ENCODE measurements at places on chromosomes 7 and 10. TPM values are rescaled to one million over a fixed set of nuclear protein-coding genes. Genes with fewer than 3 reads are reported as not detected.

IGF2BP3 gene
- 16.6 TPM for total RNA-seq

TYW1B gene
- 4.5 TPM for total RNA-seq

DNA sequence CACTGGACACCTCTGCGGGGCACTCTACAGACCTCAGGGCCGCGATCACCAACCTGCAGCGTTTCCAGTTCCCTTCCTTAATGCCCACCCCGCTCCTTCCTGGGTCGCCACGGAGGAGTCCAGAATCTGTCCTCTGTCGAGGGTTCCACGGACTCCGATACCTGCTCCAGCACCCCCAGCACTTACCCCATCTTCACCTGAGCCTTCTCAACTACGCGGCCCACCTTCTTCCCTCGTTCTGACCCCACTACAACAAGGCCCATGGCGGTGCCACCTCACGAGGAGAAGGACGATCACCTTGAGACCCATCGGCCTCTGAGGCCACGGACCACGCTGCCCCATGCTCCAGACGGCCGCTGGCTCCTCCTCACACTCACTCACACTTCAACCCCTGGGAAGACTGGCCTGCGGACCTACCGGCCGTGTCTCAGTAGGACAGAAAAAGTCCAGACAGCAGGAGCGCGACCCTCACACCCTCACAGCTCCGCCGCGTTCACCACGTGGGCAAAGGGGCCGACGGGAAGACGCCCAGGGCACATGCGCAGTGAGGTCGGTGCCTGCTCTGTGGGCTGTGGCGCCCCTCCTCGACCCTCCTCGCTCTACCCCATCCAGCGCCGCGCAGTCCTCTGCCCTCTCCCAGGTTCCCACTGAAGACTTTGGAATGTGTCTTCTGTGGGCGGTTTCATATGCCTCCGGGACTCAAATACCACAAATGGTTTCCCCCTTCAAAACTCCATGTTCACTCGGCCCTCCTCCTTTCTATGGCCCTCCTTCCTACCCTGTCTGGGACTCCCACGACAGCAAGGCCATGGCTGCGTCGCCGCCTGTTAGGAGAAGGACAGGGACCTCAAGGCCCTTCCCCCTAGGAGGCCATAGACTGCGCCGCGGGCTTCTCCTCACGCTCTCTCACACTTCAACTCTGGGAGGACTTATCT, 193.9 kb upstream of the PHF14 start:
- H3K27ac ChIP-seq: no peak overlapping the region
- H3K27me3 ChIP-seq: no peaks in the 10 kb centered on the region
- no peak overlapping the region for H3K4me3 ChIP-seq
- no peak for DNase-seq
- H3K36me3 ChIP-seq: no peaks in the 10 kb centered on the region

- H3K4me3 ChIP-seq: no peak overlapping the region
- no peak for DNase-seq
These were observed 5.1 kb upstream of the PLEKHS1 start for GRCh38 chr10:113746217-113746957.

- H3K36me3 ChIP-seq: no peaks in the 10 kb centered on the region
- no peaks in the 10 kb centered on the region for H3K27me3 ChIP-seq
- H3K27ac ChIP-seq: no peak overlapping the region
- no peak for DNase-seq
- H3K4me3 ChIP-seq: no peak overlapping the region
These were observed 52.8 kb downstream of the BMPER start for GRCh38 chr7:33958104-33958503.
